ENCODE measurements at places on chromosomes 5 and 9.

DNA sequence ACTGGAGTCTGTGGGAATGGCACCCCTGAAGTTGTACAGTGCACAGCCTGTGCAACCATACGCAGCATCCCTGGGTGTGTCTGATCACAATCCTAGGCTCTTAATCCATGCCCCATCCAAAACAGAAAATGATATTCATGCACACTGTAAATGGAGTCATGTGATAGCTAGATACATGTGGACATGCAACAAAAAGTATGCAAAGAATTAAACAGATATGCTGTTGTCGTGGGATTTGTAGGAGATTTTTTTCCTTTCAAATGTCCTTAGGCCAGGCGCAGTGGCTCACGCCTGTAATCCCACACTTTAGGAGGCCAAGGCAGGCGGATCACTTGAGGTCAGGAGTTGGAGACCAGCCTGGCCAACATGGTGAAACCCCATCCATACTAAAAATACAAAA lies 36.1 kb downstream of the PRRX2 start:
- DNase-seq: no peak

DNA sequence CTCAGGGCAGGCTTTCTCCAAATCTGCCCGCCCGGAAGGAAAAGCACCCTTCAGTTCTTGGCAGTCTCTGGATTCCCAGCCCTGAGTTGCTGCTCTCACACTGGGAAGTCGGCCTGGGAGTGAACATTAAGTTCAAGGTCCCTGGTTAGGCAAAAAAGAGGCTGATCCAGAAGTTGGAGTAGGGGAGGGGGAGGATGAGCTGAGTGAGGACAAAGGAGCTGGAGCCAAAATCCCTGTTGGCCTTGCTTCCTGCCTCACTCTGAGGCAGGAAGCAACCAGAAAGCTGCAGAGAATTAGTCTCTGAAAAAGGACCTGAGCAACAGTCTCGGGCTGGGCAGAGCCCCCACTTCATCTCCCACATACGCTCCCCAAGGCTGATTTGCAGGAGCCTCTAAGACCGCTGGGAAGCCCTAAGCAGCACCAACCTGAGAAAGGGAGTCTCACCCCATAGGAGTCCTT lies 15.0 kb upstream of the RPS14 start:
- no peak for DNase-seq

DNA sequence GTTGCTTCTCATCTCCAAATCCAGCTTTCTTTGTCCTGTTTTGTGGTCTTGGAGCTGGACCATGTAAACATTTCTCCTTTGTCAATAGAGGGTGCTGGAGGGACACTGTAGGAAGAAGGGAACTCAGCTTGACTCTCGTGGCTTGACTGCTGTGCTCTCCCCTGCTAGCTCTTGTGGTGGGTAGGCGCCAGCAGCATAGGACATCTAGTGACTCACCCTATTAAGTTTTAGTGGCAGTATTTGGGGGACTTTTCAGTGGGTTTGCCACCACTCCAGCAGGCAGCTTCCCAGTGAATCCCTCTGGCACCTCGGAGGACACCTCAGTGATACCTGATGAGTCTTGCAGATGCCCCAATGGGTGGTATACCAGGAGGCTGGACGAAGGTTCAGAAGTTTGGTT lies 97.8 kb downstream of the TSSK1B start:
- no peak for DNase-seq

DNA sequence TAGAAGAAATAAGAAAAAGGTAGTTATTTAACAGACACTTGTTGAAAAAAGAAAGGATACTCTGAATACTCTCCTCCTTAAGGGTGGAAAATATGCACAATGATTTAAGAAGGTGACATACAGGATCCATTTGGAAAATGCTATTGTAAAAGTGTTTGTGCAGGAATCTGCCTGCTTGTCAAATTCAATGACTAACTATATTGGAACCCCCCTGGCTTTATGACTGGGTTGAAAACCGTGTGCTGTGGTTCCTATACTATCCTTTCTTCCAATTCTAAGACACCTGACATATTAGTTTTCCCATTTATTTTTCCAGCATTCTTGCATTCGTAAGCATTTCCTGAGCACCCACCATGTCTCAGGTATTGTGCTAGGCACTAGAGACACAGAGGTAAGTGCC lies 220.0 kb downstream of the GLIS3 start:
- no peak for DNase-seq

GRCh38 chr5:145347026-145347616 lies 488.0 kb downstream of the PRELID2 start:
- no peak for DNase-seq

- no peak for DNase-seq
These were observed 76.0 kb downstream of the C9orf153 start for GRCh38 chr9:86183229-86184137.

DNA sequence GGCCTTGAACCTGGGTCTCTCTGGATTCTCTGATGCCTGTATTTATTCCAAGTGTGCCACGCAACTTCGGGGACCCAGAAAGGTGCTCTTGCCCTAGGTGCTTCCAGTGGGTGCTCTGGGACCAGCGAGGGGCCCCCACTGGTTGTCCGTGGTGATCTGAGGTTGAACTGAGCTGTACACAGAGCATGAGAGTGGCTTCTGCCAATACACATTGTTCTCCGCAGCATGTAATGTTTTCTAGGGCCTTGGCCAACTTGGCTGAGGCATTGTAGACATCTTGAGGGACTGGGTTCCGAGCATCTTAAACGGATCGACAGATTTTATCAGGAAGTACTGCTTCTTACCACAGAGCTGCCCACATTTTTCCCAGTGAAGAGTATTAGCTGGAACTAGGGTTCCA lies 117.9 kb downstream of the MTX3 start:
- DNase-seq: no peak

DNA sequence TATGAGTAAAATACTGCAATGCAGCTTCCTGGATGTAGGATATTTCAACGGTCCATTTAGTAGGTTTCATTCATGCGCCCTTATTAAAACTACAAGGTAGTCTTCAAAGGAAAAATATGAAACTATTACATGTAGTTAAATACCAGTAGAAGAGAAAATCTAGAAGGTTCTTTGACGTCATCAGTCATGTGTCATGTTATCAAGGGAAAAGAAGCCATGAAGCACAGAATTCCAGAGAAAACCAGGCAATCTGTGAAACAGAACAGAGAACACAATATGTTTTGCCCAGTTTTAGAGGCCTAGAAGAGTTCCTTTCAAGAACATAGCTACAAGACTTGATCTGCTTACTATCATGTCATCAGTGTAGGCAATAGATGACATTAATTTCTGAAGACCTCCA lies 38.4 kb downstream of the BNC2 start:
- no peak for DNase-seq

GRCh38 chr5:109805472-109805871 lies 115.7 kb downstream of the MAN2A1 start:
- DNase-seq: no peak

Measured in NCI-H774 (cell line).